Renal pelvis (tissue), 12 donors: ENCODE measurements at places on chromosomes 13 and 19. TPM values are rescaled to one million over a fixed set of nuclear protein-coding genes. Genes with fewer than 3 reads are reported as not detected.
A peak's percentile ranks its signal among the peaks of the same experiment; 100 is the strongest.

DNA sequence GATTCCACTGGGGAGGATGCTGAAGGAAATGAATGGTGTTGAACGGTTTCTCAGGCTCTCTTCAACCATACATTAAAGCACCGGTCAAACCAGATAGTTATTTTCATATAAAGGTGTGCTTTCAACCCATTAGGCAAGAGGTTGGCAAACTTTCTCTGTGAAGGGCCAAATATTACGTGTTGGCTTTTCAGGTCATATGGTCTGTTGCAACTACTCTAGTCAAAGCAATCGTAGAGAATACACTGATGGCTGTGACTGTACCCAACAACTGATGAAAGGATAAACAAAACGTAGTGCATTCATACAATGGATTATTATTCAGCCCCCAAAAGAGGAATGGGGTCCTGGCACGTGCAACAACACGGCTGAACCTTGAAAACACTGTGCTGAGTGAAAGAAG is 5.8 kb downstream of the ZSCAN5A start:
- no peak for DNase-seq

GRCh38 chr19:11496391-11497163 is 9.1 kb downstream of the ZNF653 start:
- DNase-seq = peak; percentile 28

DNA sequence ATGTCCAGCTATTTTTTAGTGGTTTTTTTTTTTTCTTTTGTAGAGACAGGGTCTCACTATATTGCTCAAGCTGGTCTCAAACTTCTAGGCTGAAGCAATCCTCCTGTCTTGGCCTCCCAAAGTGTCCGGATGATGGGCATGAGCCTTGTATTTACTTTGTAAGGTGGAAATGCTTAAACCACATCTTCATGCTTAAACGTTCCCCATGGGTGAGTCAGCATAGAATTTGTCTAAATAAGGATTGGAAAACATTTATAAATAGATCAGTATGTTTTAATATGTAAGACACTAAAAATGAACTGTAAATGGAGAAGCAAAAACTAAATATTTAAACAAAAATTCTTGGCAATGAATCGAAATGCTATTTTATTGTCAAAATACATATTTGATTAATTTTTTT is 698.0 kb downstream of the PCDH9 start:
- DNase-seq = no peak

GRCh38 chr13:93947651-93948050 is 531.8 kb downstream of the DCT start:
- DNase-seq = no peak

- no peak for DNase-seq
These were observed 240.7 kb downstream of the UQCRFS1 start for GRCh38 chr19:28972058-28972852.

DNA sequence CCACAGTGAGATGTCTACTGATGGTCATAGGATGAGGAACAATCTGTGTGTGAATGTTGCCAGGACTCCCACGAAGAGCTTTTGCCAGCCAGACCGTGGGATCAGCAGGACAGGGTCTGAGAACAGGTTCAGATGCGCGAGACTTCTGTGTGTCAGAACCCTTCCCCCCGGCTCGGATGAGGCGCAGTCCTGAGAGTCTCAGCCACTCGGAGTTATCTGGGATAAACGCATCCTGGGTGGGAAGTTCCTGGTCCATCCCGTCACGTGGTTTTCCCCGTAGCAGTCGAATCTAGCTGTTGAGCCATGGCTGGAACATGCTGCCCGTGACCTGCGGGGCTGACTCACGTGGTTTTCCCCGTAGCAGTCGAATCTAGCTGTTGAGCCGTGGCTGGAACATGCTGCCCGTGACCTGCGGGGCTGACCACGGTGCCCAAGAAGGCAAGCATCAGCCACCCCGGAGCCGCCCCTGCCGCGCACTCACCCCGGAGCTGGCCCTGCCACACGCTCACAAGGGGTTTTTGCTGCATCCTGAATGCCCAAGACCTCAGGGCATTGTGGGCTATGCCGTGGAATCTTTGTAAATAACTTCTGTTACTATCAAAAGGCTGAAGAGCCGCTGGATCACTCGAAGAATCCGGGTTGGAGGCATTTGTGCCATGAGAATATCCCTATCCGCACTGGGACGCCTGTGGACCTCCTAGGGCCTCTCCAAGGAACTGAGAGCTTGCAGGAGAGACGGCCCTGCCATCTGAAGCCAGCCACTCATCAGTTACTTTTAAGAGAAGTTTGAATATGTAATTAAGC is 130.8 kb upstream of the MCF2L start:
- no peak for DNase-seq

DNA sequence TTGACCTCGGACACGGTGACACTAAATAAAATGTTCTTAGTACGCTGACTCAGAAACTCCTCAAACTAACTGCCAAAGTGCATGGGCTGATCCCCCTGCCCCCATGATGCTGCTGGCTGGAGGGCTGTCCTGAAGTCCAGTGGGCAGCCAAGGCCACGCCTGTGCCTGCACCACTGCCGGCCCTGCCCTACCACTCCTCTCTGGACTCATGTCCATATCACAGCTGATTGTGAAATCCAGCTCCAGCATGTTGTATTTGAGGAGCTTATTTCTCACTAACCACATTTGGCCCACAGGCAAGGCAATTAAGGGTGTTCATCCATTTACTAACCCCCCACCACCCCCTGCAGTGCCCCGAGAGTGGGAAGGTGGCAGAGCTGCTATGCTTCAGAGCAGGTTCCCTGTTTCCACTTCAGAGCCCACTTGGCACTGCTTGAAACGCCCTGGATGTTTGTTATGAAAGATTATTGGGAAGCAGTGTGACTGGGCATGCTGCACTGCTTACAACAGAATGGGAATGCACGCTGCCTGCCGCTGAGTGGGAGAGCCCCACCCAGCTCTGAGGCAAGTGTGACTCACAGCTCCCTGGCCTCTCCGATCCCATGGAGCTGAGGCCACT is 114.0 kb downstream of the UQCRFS1 start:
- no peak for DNase-seq

DNA sequence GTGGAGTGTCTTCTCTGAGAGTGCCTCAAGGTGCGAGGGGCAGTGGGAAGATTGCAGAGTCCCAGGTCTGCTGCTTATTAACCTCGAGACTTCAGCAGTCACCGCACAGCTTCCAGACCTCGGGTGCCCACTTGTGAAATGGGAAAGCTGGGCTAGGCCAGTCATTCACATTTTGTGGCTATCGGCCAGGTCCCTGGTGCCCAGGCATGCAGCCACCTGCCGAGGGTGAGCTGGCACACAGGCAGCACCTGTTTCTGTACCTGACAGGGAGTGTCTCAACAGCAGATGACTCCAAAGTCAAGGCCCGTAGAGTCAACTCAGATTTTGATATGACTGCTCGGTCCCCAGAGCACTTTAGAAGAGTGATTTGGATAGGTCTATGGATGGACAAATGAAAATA is 21.9 kb downstream of the UQCRFS1 start:
- DNase-seq = no peak

DNA sequence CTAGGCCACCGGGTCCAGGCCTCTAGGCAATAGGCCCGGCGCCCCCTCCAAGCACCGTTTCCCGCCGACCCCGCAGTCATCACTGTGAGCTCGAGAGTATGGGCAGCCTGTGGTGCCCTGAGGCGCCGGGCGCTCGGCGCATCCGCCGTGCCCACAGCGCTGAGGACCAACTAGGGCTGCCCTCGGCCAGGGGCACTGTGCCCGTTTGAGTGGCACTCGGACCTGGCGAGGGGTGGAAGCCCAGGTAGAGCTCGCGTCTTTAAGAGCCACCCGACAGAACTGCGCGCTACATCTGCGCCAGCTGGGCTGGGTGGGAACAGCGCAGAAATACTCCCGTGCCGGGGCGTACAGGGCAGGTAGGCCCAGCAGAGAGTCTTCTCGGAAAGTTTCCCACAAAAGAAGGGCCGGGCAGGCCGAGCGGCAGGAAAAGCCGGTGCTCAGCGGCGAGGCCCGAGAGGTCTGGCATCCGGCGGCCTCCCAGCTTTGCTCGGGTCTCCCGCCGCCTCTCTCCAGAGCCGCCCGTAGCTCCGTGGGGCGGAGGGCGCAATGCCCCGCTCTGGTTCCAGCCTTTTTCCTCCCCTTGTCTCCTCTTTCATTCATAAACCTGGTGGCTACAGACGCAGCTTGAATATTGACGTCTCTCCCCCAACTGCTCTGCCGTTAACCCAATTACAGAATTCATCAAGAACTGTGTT is 5.4 kb upstream of the SOX1 start:
- no peak for DNase-seq

GRCh38 chr13:42820451-42820850 is 39.1 kb downstream of the FAM216B start:
- DNase-seq = no peak

Gene GPC5
- polyA plus RNA-seq = 2.7 TPM

Gene KLF2
- polyA plus RNA-seq = 24.7 TPM

Gene SIGLECL1
- not detected for polyA plus RNA-seq

Gene ZNF442
- polyA plus RNA-seq = 6.4 TPM

Gene NR2F6
- 45.9 TPM for polyA plus RNA-seq

Gene TUBB4A
- polyA plus RNA-seq = 37.0 TPM

Gene MISP
- polyA plus RNA-seq = 7.1 TPM
